ENCODE measurements at places on chromosomes 5 and 9.

- DNase-seq: no peak
Observed at GRCh38 chr5:137761566-137761965, 7.4 kb upstream of the HNRNPA0 start.

- DNase-seq: no peak
Observed at GRCh38 chr5:16385516-16386090, 80.0 kb downstream of the ZNF622 start.

GRCh38 chr9:6277417-6277816 lies 50.8 kb upstream of the TPD52L3 start:
- no peak for DNase-seq

- DNase-seq: no peak
Observed at GRCh38 chr9:108297073-108297472, 558.7 kb downstream of the ACTL7B start.

- DNase-seq: no peak
Observed at GRCh38 chr5:55432549-55432948, 102.2 kb downstream of the PLPP1 start.

DNA sequence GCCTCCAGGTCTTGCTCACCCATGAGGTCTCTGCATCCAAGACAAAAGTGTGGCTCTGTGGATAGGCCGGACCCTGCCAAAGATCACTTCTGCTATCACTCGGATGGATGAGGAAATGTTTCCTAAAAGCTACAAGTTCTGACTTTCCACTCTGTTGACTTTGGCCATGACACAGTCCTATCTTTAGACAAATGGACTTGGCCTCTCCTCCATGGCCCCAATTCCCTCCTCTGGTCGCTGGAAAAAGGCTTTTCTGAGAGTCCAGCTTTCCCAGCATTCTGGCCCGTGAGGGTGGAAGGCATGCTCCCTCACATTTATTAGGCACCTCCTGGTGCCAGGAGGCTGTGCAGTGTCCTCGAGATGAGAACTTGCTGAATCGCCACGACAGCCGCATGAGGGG lies 83.1 kb downstream of the COL27A1 start:
- no peak for DNase-seq

GRCh38 chr9:113471566-113471965 lies 8.0 kb downstream of the RGS3 start:
- DNase-seq: no peak

DNA sequence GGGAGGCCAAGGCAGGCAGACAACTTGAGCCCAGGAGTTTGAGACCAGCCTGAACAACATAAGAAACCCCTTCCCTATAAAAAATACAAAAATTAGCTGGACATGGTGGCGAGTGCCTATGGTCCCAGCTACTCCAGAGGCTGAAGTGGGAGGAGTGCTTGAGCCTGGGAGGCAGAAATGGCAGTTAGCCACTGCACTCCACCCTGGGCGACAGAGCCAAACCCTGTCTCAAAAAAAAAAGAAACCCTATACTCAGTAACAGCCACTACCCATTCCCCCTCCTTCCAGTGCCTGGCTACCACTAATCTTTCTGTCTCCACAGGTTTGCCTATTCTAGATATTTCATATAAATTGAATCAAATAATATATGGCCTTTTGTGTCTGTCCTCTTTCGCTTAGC lies 14.3 kb upstream of the SIL1 start:
- DNase-seq: no peak

DNA sequence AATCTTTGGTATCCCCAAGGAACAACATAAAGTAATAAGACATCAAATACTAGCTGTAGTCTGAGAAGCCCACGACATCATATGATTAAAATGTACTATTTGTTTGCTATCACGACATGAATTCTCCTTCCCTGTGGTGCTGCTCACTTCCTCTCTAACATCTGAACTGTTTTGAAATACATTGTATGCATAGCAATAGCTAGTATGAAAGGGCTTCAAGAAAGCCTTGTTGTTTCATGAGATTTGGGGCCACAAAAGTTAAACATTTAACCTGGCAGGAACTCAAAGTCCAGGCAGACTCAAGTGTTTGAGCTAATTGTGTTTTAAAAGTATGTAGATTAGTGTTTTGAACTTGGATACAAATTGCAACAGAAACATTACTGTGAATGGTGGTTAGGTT lies 237.4 kb upstream of the PTGER4 start:
- DNase-seq: no peak

- DNase-seq: no peak
Observed at GRCh38 chr5:119420169-119420568, 32.1 kb upstream of the HSD17B4 start.

GRCh38 chr5:139640421-139641115 lies 7.6 kb upstream of the CXXC5 start:
- DNase-seq: no peak

- no peak for DNase-seq
Observed at GRCh38 chr9:98091735-98092612, 27.0 kb downstream of the TRIM14 start.

DNA sequence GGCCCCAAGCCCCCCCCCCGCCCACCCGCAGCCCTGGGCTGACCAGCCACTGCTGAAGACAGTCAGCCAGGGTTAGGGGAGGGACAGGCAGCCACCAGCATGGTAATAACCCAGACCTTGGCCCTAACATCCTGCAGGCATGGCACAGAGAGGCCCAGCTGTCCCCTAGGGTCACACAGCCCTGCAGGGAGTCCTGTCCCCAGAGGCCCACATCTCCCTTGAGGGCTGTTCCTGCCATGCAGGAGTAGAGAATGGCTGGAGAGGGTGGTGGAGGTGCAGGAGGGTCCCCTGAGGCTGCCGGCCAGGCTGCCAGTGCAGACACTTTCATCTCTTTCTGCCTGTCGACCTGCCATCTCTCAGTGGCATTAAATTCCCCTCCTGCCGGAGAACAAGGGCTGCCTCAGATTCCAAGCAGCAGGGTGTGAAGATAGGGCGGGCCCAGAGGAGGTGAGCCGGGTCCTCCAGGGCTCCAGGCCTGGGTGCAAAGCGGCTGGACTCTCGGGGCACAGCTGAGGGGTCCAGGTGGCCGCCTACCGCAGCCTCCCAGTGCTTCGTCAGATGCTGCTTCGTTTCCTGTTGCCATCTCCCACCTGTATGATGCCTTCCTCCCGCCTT lies 40.0 kb downstream of the CXXC5 start:
- no peak for DNase-seq

- no peak for DNase-seq
Observed at GRCh38 chr5:133995341-133995740, 9.4 kb downstream of the VDAC1 start.

- no peak for DNase-seq
Observed at GRCh38 chr9:14238518-14238917, 75.4 kb downstream of the NFIB start.

DNA sequence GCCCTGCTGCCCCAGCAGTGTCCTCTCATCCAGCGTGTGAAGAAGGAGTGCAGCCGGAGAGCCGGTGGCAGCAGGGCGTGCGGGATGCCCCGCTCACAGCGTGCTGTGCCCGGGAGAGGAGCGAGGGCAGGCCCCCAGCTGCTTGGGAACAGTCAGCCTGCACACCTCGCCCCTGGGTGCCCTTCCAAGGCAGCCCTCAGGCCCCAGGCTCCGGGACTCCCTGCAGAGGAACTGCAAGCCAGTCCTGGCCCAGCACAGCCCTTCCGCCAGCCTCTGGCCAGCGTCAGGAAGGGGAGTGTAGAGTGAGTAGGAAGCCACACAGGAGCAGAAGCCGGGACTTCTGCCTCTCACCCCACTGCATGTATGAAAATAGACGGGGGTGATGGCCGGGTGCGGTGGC lies 43.5 kb downstream of the ADAMTS2 start:
- DNase-seq: no peak
